ENCODE measurements at places on chromosomes 6 and 20.
A peak's percentile ranks its signal among the peaks of the same experiment; 100 is the strongest.

DNA sequence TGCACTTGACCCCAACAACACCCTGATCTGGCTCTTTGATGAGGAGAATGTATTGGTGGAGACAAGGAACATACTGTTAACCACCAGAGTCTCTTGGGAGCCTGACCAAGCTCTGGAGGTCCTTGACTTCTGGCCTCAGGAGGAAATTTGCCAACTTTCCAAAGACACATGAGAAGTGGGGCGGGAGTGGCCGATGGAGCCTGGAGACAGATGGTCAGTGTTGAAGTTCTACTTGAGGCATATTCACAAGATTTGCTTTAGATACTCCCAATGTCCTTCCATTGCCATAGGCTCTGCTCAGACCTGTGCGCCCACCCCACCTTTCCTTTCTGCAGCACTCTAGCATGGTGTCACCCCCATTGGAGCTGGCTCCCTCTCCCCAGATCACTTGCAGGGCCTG is 241.0 kb downstream of the SLC24A3 start:
- no peak for DNase-seq

DNA sequence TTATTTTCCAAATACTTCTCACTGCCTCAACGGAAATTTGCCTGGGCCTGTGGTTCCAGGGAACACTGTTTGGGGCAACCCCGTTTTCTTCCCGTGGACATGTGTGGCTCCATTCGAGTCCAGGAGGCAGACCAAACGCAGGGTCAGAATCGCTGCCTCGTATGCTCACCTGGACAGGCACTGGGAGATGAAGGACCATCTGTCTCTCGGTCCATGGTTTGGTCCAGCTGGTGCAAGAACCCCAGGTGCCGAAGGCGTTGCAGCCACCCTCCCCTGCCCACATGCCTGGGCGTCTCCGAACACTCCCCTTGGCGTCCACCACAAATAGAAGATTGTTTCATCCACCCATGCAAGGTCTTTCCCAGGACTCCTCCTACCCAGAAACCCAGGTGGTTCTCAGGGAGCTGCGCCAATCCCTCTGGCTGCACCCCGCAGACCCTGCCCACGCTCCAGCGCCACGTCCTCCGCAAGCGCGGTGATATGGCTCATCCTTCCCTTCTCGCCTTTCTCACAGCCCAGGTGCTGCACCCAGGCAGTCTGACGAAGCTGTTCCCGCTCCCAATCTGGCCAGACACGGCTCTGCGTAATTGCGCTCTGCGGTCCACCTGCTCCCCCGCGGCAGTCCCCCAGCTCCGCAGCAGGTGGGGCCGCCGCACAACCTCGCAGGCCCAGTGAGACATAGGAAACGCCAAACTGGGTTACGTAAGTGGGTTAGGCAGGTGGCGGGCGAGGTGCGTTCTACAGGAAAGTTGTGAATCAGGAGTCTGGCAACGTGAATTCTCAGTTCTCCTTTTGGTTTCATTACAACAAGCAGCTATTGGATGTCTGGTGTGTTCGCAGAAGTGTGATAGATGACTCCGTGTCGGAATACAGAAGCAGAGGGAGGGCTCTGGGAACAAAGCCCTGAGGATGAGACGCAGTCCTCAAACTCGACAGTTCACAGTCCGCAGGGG is 146.2 kb upstream of the ECI2 start:
- DNase-seq: peak; percentile 72

DNA sequence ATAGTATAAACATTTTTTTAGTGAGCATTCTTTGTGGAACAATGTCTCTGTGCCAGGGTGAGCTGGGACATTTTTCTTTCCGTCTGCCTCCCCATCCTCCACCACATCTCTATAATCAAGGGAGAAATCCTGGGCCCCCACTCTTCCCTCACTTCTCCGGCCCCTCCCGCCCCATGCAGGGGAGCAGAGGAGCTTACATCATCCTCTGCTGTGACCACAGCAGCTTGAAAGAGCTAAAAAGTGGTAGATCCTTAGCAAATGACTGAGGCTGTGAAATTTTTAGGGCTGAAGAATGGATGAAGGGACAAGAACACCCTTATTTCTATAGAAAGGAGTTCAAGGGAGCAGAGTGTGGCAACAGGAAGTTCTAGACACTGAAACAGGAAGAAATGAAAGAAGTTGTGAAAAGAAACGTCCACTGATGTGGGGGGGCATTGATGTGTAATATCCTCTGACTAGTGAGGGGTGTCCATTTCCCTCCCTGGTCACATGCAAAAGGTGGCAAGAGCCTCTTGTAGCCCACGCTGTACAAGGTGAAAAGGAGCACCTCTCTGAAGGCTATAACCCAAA is 380.3 kb upstream of the JARID2 start:
- DNase-seq: peak; percentile 50

- DNase-seq: no peak
These were observed 178.2 kb downstream of the CDH4 start for GRCh38 chr20:61430228-61430624.
